ENCODE measurements at places on chromosomes 13 and 19. TPM values are rescaled to one million over a fixed set of nuclear protein-coding genes. Genes with fewer than 3 reads are reported as not detected.

- DNase-seq, result no peak
Observed at GRCh38 chr13:29507356-29507755, 88.1 kb downstream of the SLC7A1 start.

DNA sequence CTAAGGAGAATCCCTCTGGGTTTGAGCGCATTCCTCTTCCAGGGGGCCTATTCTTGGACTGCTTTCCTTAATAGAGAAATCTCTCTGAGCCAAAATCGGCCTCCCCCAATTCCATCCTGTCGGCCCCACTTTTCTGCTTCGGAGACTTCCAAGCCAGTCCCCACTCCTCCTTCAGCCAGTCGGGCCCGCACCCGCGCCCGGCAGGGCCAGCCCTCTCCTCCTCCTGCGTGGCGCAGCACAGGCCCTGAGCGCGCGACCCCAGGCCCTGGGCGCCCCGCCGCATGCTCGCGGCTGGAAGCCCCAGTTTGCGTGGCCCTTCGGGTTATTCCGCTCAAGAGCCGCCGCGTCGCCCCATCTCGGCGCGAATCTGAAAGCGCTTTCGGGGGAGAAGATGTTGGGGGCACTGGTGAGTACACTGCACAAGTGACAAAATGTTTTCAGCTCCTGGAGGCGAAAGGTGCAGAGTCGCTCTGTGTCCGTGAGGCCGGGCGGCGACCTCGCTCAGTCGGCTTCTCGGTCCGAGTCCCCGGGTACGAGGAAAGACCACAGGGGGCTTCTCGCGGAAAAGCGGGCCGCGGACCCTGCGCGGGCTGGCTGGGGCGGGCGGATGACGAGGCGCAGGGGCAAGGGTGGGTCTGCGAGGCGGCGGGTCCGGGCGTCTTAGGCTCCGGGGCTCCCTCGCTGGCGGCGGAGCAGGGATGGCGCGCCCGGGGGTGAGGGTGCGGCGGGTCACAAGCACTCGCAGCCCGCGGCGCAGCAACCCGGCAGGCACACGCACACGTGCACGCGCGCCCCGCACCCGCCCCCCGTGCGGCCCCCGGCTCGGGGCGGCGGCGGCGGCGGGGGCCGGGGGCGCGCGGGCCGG, at the start of gene IL17D:
Gene IL17D (plus strand): TSS at position 785 of the 865 bp plus-strand sequence. CDS start 303 bp downstream, outside the sequence.
- peak; percentile 43 for DNase-seq

DNA sequence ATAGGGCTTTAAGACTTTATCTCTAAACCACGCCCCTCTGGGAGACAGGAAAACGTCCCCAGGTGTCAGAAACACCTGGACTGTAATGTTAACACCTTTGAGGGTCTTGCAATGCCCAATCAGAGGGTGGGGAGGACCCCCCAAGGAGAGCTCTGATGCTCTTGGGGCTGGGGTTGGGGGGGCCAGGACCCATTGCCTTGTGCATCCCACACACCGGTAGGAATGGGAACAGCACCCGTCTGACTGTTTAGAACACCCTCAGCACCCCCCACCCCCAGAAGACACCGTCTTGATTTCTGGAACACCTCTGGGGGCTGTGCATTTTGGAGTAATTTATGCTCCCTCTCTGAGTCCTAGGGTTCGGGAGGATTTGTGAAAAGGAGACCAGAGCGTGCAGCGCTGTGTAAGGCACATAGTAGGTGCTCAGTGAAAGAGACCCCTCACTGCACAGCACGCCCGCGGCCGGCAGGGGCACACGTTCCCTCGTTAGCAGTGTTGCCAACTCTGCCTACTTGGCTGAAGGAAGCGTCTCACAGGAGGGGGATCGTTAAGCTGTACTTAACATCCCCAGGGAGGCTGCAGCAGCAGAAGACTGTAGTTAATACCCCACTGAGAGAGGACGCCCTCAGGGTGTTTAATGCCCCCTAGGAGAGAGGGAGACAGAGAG, 2.8 kb upstream of the ERFL start:
- DNase-seq, result no peak

- peak; percentile 93 for DNase-seq
Observed at GRCh38 chr13:79451500-79451962, 29.4 kb upstream of the NDFIP2 start.

DNA sequence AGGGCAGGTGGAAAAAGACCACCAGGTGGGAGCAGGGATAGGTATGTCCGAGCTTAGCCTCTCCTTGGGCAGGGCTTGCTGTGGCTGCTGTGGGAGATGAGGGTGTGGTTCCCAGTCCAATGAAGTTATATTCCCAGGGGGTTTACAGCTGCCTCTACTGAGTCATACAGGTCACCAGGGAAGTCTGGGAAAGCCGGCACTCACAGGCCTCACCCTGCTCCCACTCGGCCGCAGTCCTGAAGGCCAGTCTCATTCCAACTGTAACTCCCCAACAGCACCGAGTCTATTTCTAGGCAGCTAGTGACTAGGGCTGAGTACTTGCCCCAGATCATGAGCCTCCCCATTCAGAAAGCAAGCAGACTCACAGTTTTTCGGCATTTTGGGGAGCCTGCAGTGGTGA, 77.1 kb downstream of the FNDC3A start:
- no peak for DNase-seq

DNA sequence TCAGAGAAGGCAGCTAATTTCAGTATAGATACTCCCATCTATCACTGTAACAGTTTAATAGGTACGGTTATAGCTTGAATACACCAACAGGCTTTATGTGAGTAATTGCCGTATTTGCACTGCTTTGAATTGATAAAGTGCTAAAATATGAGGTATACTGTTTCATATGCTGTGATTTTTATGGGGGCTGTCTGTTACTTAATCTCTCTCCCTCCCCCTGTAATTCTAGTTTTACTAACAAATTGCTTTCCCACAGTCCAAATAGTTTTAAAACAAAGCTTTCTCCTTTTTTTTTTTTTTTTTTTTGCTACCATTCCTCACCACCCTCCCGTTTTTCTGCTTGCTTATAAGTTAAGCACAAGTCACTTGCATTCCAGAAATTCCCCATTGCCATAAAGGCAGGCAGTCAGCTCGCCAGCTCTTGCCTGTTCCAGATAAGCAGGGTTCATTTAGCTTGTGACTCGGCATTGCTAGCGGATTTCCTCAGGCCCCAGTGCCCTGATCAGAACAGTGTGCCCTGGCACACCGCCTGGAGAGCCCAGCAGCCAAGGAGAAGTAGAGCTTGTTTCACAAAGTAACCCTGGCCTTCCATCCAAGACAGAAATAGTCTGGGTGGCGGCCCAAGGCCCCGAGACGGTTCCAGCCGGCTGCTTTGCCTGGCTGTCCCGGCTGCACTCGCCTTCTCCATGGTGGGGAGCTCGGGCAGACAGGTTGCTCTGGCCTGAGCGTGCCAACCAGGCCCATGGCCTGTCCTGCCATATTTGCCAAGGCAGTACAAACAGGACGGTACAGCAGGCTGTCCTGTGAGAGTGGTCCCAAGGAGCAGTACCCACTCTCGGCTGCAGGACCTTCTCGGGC, 43.5 kb upstream of the NPAS1 start:
- DNase-seq, result no peak

ZNF763 gene
- 1.3 TPM for total RNA-seq

ZNF71 gene
- total RNA-seq, result 6.9 TPM

UHRF1 gene
- total RNA-seq, result 76.4 TPM

Measured in activated T-cell treated with anti-CD3 and anti-CD28 coated beads, Interleukin-2, amount 50 U/mL, for 72 hours (primary cell).